WTC11 (cell line): ENCODE measurements at places on chromosomes 6 and 20.

GRCh38 chr6:162056745-162057144 lies 670.8 kb downstream of the PRKN start:
- peak; percentile 21 for DNase-seq

DNA sequence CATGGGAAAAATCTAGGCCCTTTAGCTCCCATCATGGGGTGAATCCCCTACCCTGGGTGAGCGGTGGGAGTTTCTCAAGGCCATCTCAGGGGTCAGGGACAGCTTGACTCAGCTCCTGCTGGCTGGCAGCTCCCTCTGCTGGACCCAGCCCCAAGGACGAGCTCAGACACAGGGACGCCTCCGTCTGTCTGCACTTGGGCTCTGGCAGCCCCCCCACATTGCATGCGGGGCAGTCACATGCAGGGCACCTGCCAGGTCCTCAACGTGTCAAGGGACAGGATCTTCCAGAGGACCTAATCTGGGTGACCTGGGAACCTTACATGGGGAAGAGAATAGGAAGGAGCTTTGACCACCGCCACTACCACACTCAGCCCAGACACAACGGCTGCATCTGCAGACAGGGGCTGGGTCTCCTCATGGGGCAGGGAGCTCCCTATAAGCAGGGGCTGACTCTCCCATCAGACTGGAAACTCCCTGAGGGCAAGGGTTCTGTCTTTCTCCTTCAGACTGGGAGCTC lies 173.4 kb downstream of the MRPL14 start:
- peak; percentile 77 for DNase-seq

DNA sequence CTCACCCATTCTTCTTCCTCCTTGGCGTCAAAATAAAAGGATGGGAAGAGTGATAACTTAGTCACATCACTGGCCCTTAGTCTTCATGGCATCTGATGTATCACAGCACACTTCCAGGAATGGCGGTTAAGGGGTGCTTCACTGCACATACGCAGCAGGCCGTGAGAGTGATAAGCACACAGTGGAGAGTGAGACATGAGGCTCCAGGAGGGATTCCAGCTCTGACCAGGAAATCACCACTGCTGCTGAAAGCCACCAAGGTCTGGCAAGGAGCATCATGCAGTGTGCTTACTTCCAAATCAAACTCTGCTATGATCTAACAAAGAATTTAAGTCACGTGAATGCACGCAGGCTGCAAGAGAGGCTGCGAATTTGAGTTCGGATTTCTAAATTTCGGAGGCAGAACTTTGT lies 62.4 kb downstream of the ARID1B start:
- DNase-seq = no peak

DNA sequence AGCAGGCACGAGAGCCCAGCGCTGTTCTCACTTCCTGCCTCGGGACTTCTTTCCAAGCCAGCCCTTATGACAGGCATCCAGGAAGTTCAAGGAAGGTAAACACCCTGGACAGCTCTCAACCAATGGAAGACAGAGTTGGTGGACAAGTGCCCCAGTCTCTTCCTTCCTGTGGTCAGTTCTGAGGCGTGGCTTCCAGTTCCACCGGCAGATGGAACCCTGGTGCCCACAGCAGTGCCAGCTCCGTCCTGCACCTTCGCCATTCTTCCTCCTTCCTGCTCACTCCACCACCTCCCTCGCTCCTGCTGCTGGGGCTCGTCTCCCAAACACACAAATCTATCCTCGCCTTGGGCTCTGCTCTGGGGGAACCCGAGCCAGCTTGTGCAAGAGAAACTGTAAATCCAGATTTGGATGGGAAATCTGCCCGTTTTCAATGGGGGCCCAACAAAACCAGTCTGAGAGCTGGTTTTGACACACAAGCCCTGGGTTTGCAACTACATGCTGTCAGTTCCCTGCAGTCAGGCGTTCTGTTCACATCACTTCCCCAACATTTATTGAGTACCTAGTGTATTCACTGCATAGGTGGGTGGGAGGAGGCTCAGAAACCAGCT lies 162.7 kb downstream of the GRM4 start:
- DNase-seq = no peak

GRCh38 chr6:47438481-47439347 lies 38.9 kb upstream of the CD2AP start:
- DNase-seq = no peak
